ENCODE measurements at places on chromosomes 6 and 20. TPM values are rescaled to one million over a fixed set of nuclear protein-coding genes. Genes with fewer than 3 reads are reported as not detected.

Gene MCHR2
- not detected for total RNA-seq

Gene GCM1
- not detected for total RNA-seq

Gene TCP11
- not detected for total RNA-seq

Gene AVP
- not detected for total RNA-seq

Gene OPN5
- total RNA-seq, result not detected

Gene FAM50B
- total RNA-seq, result 14.0 TPM

Gene COL9A3
- 6.9 TPM for total RNA-seq

Gene GNAS-AS1
- total RNA-seq, result 0.42 TPM

Gene XKR7
- not detected for total RNA-seq

Gene EMILIN3
- 6.3 TPM for total RNA-seq

Gene EFCAB8
- not detected for total RNA-seq

DNA sequence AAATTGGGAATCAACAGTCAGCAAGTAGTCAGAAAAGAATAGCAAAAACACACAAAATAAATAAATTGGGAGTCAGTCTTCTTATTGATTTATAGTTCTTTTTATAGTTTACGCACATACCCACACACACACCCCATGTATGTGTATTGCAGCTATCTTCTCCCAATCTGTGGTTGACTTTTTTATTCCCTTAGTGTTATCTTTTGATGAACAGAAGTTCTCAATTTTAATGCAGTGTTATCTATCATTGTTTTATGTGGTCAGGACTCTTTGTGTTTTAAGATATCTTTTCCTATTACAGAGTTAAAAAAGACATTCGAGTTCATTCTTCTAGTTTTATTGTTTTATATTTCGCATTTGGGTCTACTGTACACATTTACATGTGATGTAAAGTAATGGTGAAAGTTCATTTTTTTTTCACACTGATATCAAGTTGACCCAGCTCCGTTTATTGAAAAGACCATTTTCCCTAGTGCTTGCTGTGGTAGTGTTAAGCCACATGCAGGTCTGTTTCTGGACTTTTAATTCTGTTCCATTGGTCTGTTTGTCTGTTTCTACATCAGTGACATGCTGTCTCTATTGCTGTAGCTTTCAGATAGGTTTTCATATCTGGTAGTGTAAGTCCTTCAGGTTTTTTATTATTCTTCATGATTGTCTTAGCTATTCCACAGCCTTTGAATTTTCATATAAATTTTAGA lies 78.4 kb downstream of the ZFAND3 start:
- DNase-seq, result no peak

- peak; percentile 27 for DNase-seq
Measured at GRCh38 chr6:146595972-146596731, 2.6 kb upstream of the ADGB start.

- no peak for DNase-seq
Measured at GRCh38 chr6:139201378-139201777, 66.5 kb downstream of the HECA start.

DNA sequence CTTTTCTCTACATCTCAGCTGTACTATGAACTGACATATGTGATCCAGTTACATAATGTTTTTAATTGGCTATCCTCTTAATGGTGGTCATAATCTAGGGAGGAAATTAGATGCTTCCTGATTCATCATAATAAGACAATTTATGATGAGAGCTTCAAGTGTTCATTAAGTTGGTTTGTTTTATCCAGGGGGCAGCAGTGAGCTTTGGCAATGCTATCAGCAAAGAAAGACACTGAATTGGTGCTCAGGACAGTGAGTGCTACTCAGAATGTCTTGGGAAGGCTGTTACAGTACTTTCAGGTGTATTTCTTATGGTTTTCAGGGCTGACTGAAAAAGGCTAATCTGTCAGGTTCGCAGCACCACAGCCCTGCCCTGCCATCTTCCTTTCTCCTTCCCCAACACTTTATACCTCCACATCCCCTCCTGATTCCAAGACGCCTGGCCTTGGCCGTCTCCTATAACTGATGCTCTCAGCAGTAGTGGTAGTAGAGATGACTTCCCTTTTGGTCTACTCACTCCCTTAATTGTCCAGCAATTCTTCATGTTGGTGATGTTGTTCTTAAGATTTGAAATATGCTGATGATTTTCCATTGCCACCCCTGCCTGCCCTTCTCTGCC lies 67.0 kb upstream of the TNFAIP3 start:
- no peak for DNase-seq

DNA sequence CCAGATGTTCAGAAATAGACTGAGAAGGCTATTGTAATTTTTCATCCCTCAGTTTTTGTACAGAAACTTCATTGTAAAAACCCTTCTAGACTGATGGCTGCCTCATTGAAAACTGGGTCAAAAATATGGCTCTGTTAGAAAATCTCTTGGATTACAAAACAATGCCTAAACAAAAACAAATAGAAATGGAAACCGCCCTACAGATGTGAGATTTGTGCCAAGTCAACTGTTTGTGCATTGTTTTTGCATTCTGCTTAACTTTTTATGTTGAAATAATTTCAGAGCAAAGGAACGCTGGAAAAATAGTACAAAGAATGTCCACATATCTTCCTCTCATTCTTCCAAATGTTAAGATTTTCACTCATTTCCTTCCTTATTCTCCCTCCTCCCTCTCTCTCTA lies 425.1 kb downstream of the FOXA2 start:
- DNase-seq, result no peak

GRCh38 chr6:17423026-17423425 lies 29.6 kb downstream of the CAP2 start:
- DNase-seq, result no peak

GRCh38 chr6:77145244-77145643 lies 318.0 kb downstream of the HTR1B start:
- no peak for DNase-seq

GRCh38 chr6:128500014-128500413 lies 20.4 kb downstream of the PTPRK start:
- no peak for DNase-seq

DNA sequence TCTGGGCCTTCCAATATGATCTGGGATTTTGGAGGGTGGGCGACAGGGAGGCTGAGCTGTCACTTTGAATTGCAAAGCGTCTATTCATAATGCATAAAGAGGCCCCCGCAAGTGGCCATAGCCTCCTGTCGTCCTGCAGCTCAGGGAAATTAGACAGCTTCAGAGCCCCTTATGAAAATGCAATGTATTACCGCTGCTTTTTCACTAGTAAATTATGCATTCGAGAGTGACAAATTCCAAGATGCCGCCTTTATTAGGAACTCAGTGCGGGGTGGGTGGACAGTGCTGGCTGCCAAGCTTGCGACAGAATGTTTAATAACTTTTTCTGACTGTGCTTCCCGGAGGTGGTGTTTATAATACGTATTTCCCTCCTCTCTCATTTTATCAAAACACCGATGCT lies 168.5 kb downstream of the DHX35 start:
- DNase-seq, result no peak

GRCh38 chr20:17848249-17849048 lies 120.1 kb downstream of the SNX5 start:
- no peak for DNase-seq

DNA sequence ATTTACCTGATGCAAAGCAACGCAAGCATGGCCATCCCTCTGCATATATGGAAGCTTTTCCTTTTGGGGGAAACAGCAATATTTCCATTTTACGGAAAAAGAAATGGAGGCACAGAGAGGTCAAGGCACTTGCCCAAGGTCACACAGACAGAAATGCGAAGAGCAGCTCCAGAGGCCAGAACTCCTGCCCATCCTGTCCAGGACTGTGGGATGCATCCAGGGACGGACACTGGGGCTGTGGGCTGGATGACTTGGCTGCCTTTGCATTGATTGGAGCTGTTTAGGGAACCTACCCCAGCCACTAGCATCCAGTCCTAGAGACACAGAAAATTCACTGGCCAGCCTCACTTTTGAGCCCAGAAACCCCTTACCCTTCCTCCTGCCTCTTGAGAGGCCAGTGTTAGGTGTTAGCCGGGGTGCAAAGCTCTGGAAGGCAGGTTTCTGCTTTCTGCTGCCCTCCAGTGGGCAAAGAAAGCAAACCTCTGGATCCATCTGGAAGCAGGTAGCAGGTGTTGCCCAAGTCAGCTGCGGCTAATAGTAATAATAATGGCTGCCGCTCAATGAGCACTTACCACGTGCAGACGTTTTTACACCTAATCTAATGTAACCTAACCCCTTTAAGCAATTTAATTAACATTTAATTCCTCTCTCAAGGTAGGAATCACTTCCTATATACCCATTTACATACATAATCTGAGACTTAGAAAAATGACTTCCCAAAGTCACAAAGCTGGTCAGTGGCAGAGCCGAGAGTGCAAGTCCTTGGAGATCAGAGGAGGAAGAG lies 31.7 kb upstream of the CCN5 start:
- peak; percentile 70 for DNase-seq

- DNase-seq, result peak; percentile 82
Measured at GRCh38 chr6:136334465-136334846, 44.8 kb upstream of the BCLAF1 start.

DNA sequence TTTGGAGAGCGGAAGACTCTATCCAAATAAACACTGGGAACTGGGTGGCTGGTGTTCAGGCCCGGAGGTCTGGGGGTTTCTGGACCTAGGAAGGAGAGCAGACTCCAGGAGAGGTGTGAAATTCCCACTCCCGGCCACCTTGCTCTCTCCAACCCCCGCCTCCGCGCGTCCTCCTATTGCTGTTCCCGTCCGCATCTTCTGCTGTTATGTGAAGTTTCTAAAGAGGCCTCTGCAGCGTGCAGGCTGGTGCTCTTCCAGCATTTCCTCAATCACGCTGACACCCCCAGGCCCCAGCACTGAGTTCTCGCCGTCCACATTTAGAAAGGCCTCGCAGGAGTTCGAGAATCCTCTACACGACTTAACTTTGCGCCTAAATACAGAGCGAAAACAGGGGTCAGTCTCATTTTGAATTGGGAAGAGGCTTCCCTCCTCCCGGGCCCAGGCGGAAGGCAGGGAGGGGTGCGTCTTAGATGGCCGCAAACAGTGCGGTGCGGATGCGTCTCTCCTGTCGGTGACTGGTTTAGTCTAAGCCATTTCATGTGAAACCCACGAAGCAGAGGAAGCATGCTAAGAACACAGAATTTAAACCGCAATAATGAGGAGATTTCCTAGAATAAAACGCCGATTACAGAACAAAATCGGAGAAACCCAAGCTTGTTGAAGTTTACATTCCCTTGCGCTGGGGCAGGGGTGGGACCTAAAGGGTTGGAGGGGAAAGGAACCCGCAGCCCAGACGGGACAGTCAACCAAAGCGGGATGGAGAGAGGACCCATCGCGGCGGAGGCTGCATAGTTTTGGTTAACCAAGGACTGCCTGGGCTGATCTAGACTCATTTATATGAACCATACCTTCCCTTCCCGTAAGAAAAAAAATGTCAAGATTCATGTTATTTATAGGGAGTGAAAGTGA lies 4.0 kb upstream of the FOXF2 start:
- no peak for DNase-seq

GRCh38 chr6:16851044-16851540 lies 89.8 kb upstream of the ATXN1 start:
- DNase-seq, result no peak
